ENCODE measurements at places on chromosomes 6 and 20.

- peak; percentile 32 for DNase-seq
These were observed 38.7 kb downstream of the GSTA2 start for GRCh38 chr6:52724406-52725121.

DNA sequence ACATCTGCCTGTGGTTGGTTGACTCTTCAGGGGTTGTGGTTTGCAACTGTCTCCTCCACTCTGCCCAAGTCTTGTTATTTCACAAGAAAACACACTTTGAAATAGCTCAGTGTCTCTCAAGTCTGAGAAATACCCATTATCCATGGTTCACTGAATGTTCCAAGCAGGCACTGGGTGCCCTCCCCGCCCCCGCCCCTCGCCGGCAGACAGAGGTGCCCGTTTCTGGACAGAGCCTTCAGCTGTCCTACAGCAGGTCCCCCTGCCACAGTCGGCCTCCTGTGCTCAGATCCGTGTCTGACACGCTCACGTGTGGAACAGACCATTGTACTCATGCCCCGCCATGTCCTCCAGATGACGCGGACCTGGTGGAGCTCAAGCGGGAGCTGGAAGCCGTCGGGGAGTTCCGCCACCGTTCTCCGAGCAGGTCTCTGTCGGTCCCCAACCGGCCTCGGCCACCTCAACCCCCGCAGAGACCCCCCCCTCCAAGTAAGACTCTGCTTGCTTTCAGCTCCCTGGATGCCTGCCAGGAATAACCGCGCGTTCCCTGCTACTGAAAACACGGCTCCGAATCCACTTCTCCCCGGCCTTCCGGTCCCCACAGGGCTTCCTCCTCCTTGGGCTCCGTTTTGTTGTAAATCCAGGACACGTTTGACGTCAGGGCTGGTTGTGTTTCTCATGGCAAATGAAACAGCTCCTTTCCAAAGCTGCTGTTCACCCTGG lies 81.4 kb downstream of the SERAC1 start:
- no peak for DNase-seq

GRCh38 chr20:52959125-52959524 lies 13.0 kb upstream of the TSHZ2 start:
- DNase-seq = no peak

DNA sequence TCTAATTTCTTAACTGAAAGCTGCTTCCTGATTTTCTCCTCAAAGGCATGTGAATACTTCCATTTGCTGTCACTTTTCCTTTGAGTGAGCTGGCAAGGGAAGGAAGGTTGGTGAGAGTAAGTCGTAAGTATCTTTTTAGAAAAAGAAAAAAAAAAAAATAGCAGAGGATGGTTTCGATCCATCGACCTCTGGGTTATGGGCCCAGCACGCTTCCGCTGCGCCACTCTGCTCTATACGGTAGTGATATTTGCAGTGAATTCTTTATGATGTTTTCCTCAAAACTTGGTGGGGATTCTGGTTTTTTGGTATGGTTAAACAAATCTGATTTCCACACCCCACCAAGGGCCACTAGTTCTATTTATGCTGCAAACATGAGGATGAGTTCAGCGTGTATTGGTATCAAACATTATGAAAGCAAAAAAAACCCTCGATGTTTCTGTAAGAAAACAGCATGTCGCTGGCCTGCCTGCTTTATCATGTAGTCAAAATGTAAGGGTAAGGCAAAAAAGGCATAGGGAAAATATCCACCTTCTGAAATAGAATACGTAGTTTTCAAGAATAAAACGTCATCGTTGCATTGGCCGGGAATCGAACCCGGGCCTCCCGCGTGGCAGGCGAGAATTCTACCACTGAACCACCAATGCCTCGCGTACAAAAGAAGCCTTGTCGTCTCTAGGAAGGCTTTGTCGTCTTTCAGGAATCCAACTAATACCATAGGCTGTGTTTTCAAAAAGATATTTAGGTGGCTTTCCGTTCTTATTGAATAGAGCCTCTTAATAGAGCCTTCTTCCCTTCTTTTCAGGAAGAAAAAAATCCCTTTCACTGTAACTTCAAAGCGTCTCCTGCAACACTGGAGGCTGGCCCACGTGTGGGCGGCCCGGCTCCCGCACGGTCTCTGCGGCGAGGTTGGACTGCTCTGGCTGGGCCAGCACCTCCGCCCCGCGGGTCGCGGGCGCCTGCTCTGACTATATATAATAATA lies 9.6 kb downstream of the OR2B2 start:
- DNase-seq = peak; percentile 77

GRCh38 chr20:61690993-61691838 lies 374.5 kb downstream of the TAF4 start:
- no peak for DNase-seq

GRCh38 chr20:6735942-6736845 lies 31.3 kb upstream of the BMP2 start:
- DNase-seq = no peak

DNA sequence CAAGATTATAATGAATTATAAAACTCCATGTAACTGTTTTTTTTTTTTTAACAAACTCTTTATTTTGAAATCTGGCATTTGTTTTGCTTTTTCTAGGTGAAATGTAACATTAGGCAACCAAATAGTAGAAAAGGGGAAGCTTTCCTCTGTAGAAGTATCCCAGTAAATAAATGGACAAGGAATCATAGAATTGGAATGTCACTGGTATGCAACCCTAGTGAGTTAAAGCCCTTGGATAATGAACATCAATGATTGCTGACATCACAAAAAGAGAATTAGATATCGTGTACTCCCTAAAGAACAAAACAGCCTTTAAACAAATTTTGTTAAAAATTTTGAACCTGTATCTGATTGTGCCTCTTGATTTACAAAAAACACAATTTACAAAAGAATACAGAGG lies 93.9 kb upstream of the OGFRL1 start:
- no peak for DNase-seq

- no peak for DNase-seq
These were observed 70.3 kb downstream of the MYLK4 start for GRCh38 chr6:2680264-2680922.

- DNase-seq = no peak
These were observed 18.3 kb downstream of the VEGFA start for GRCh38 chr6:43788301-43788700.

DNA sequence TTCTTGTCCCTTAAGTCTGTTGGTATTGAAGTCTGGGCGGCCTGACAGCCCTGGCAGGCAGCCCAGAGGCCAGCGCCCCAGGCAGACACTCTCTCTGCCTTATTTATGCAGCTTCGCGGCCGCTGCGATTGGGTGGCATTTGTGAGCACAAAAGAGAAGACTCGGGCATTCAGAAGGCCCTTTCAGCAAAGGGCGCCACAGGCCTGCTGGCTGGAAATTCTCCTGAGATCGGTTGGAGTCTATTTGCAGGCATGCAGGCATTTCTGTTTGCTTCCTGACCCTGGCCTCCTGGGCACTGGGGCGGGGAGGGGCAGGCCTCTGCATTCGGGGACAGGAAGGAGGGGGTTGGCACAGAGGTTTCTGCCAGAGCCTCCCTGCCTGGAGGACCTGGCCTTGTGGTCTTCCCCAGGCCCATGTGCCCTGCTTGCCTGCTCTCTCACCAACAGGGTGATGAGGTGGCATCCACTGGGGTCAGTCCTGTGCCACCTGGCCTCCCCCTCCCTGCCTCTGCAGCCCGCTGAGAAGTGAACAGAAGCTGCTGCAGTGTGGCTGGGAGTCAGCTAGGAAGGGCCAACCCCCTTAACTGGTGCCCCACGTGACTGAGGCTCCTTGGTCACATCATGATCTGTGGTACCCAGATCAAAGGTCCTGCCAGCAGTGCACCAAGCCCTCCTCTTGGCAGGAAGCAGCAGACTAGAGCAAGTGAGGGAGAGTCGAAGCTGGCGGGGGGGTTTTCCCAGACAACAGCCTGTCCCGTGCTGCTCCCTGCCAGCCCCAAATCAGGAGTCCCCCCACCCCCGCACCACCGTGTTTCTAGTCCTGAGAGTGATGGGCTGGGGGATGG lies 16.6 kb upstream of the CCDC167 start:
- DNase-seq = peak; percentile 82

DNA sequence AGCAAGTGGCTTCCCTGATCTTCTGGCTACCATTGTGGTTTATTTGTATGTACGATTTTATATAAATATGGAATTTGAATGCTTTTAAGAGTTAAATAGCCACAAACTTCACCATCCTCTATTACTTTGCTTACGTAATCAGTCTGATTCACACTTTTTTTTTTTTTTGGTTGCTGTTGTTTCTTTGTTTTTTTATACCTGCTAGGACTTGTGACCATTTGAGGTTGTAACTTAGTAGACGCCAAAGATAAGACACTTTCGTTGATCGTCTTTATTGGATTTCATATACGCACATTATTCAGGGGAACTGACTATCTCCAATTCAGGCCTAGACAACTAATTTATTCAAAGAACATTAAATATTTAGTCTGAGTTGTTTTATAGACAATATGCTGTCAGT lies 559.0 kb downstream of the CBLN4 start:
- DNase-seq = no peak

DNA sequence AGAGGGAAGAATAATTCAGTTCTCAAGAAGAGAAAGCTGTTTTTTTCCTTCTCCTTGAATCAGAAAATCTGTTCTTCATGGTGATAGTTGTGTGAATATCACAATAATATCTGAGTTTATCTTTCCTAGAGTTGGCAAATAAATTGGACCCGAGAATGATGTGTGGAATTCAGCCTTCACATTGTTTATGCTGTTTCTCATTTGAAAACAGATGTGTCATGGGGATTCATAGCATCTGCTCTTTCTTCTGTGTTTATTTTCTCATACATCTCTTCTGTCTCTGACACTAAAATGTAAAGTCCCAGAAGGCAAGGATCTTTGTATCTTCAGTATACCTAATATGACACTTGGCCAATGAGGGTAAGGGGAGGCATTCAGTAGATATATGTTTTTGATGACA lies 103.6 kb upstream of the SGK1 start:
- no peak for DNase-seq

- DNase-seq = no peak
These were observed 479.1 kb upstream of the FLRT3 start for GRCh38 chr20:14816471-14816870.

DNA sequence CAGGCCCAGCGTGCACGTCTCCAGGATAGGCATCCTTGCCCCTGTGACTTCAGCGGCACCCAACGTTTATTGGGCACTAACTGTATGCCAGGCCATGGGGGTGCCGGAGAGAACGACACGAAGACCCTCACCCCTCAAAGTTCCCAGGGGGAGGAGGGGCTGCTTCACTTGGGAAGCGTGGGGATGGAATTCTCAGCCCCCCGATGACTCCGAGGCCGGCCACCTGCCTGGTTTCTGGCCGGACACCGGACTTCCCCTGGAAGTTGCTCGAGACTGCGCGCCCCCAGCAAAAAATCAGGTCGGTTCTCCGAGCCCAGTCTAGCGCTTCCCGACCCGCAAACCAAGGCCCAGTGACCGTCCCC lies 275 bp upstream of the MAVS start:
- DNase-seq = peak; percentile 15

GRCh38 chr6:168498161-168498843 lies 57.3 kb downstream of the SMOC2 start:
- no peak for DNase-seq

DNA sequence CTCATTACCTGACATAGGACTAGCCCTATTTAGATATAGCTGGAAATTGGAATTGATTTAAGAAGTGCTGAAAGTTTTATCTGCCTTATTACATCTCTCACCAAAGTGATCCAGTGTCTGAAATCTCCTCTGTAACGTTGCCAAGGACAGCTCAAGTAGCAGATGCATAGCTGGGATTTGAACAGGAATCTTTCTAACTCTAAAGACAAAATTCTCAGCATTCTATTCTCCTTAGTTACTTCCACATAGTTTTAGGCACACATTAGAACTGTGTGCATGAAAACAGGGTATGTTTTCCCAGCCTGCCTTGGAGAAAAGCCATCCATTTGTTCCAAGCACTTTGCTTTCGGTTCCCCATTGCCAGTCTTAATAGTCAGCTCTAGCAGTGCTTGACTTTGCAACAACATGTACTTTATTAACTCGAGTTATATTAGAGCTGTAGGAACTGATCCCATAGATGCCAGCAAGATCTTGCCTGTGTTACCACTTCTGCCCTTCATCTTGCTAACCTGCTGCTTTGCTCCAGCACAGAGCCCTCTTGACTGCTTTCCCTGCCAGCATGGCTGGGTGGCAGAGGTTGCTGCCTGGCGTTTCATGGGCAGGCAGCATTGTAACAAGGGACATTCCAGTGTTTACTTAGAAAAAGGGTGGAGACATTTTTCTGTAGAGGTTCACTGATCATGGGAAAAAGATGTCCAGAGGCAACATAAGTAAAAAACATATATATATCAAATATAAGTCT lies 56.1 kb upstream of the STMND1 start:
- DNase-seq = no peak

DNA sequence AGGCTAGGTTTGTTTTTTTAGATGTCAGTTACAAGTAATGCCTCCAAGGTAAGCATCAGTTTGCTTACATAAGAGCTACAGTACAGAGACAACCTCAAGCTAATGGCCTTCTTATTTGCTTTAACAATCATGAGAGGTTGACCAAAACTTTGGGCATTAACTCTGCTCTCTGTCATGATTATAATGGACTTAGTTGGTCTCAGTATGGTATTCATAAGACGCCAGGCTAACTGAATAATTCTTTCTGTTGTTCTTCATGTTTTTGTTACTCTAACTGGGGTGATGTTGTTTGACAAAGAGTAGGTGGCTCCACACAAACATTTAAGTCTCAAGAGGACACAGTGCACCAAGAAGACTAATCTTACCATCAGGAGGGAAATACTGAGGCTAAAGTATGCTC lies 9.8 kb downstream of the CST9 start:
- DNase-seq = no peak

- DNase-seq = no peak
These were observed 28.1 kb downstream of the HM13 start for GRCh38 chr20:31542201-31542842.

DNA sequence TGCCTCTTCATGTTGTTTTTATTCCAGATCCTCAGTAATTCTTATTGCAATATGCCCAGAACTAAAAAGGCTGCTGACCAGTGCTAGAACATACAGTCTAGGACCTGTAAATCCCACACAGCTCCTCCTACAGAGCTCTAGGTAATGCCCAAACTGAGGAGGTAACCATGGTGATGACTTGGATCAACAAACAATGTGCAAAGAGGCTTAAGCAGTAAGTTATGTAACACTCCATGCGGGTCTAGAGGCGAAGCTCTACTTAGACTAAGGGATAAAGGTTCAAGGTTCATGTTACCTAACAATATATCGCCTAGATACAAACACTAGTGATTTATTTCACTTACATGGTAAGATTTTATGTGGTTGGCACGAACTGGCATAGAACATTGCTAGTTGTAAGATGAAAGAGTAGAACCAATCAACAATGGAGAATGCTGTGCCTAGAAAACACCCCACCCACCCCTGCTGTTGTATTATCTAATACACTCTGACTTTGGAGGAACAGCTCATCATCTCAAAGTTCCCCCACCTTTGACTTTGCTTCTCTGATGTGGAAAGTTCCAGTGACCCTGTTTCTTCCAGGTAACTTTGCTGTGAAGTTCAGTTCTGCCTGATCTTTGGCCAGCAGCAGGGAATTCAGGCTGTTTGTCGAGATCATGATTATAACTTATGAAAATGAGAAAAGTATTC lies 242.4 kb downstream of the ALDH8A1 start:
- no peak for DNase-seq

DNA sequence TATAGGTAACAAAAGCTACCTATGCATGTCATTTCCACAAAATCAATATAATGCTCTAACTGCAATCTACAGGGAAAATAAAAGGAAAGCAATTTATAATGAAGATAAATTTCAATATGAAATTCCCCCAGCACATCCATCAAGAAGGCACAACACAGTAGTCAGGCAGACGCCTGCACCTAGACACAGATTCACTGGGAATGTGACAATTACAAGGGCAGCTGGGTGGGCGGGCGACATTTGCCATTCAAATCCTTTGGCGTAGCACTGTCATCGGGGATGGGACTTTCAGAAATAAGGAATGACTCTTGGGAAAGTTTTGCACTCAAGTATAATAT lies 60.4 kb downstream of the SULF2 start:
- no peak for DNase-seq

Measured in stimulated activated CD4-positive, alpha-beta T cell treated with anti-CD3 and anti-CD28 coated beads, Interleukin-15, amount 100 ng/mL, for 1 hour (primary cell).